ENCODE measurements at places on chromosomes 1 and 21.

DNA sequence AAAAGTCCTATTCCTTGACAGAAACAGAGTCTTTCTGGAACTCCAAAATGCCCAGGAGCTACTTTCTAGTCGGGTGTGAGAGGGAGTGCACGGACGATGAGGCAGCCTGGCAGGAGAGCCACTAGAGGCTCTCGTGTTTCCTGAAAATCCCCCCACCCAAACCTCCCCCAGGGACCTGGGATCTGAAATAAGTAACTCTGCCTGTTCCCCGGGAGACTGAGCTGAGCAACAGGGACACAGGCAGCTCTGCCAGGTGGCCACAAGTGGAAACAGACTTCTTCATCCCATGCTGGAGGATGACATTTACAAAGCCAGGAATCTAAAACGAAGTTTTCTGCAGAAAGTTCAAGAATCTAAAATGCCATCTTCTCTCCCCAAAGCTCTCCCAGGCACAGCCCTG, 77.1 kb downstream of the ITPKB start:
- no peak for DNase-seq

- DNase-seq: no peak
Observed at GRCh38 chr21:45947296-45947695, 34.3 kb upstream of the COL6A1 start.

DNA sequence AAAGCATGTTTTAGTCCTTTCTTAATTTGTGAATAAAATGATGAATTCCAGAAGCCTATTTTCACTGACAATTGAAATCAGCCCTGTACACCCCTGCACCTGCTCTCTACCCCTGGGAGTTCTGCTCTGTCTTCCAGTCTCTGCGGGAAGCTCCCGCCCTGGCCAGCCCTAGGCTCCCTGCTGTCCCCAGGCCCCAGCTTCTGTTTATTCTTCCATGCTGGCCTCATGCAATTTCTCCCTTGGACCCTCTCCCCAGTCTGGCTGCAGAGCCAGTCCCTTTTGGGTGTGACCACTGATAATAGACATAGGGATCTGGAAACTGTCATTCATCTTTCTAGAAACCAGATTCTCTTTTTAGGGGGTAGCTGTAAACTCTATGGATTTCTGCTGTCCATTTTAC, 258.6 kb downstream of the GRIK3 start:
- DNase-seq: peak; percentile 90

- DNase-seq: no peak
Observed at GRCh38 chr1:22041505-22041904, 11.0 kb upstream of the CDC42 start.

GRCh38 chr1:107820801-107821200, 144.2 kb downstream of the VAV3 start:
- no peak for DNase-seq

DNA sequence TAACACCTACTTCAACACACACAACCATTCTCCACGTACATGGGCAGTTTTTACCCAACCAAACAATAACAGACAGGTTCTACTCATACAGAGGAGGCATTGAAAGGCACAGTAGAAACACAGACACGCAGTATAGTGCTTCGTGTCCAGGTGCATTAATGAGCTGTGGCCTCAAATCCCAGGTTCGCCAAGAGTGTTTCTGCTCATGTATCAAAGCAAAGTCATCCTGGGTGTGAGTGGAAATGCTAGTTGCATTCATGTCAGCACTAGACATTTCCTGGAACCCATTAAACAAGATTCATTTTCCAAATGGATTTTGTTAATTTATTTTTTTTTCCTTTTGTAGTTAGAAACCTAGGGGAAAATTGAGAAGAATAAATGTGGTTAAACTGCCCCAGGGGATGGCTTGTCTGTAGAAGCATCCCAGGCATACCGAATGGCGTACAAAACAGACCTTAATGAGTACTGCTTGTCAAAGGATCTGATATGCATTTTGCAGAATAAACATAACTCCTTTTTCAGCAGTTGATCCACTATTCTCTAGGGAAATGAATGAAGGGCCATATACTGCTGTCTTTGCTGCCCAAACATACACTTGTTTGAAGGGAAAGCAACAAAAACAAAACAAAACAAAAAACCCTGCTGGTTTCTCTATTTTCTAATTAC, 298.6 kb upstream of the ST6GALNAC5 start:
- DNase-seq: no peak

- no peak for DNase-seq
Observed at GRCh38 chr1:110098222-110099026, 13.8 kb upstream of the UBL4B start.

DNA sequence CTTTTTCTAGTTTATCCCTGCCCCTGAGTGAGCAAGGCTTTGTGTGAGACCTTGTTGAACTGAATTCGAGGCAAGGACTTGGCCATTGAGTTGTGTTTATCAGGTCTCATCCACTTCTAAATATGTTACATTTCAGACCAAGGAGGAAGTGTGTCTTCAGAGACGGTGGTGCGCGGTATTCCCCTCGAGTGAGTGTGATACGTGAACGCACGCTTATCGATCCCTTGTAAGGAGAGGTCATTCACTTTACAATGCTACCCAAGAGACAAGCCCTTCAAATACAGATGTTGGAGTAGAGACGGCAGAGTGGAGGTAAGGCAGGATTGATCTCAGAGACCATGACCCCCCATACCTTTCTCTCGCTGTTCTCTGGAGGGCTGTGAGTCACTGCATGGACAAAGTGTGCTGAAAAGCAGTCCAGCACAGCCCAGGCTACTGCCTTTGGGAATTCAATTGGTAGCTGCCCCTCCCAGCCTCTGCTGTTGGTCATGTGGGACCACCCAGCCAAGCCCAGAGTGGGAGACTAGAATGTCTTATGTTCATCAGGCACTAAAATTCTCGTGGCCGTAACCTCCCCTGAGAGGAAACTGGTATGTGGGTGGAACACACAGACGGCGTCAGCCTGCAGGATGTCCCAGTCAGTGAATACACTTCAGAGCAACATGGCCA, 16.3 kb upstream of the MTARC1 start:
- no peak for DNase-seq

GRCh38 chr21:32702702-32703101, 25.1 kb downstream of the SYNJ1 start:
- no peak for DNase-seq

DNA sequence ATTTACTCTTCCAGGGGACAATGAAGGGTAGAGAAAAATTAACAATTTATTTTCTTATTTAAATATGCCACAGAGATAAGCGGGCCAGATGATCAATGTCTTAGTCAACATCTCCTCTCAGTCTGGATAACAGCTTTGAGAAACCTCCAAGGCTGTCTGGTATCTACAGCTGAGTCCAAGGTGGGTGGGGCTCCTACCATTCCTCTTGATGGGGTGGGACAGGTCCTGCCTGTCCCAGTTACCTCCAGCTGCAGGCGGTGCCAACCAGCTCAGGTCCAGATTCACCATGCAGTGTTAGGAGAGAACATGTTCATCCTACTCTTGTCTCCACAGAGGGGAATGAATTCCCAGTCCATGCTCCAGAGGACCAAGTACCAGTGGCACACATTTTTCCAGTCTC, 21.1 kb downstream of the CSMD2 start:
- DNase-seq: no peak

GRCh38 chr1:70383483-70383882, 27.6 kb upstream of the CTH start:
- no peak for DNase-seq

DNA sequence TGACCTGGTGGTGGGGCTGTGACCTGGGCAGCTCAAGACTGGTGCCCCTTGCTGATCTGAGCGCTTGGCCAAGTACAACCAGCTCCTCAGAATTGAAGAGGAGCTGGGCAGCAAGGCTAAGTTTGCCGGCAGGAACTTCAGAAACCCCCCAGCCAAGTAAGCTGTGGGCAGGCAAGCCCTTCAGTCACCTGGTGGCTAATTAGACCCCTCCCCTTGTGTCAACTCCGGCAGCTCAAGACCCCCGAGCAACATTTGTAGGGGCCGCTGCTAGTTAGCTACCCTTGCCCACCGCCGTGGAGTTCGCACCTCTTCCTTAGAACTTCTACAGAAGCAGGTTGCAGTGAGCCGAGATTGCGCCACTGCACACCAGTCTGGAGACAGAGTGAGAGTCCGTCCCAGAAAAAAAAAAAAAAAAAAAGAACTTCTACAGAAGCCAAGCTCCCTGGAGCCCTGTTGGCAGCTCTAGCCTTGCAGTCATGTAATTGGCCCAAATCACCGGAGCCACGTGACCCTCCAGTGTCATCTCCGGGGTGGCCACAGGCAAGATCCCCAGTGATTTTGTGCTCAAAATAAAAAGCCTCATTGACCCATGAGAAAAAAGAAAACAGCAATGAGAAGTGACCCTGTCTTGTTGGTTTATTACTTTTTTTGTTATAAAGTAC, 39.3 kb upstream of the LGALS8 start:
- no peak for DNase-seq

- no peak for DNase-seq
Observed at GRCh38 chr1:212089560-212090163, 54.1 kb downstream of the DTL start.

DNA sequence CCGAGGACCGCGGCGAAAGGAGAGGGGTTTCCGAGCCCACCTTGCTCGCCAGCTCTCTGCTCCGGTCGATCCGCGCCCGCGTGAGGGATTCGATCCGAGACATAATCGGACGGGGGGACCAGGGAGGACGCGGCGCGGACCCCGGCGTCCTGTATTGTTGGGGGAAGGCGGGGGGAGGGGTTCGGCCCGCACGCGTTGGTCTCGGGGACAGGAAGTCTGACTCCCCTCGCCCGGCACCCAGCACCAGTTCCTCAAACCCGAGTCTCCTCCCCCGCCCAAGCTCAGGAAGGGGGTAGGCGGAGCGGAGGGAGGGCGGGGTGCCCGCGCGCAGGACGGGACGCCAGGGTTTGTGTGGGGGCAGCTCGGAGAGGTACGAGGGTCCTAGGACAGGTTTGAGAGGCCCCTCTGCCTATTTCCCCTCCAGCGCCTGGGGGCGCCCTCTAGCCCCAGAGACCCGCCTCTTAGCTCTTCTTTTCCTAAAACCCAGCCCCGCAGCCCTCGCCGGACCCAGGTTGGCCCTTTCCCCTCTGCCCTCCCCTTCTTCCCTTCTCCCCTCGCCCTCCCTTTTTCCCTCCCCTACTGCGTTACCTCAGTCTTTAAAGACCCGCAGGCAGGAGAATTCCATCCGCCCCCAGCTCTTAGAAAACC, at the start of gene ARHGEF2:
Gene ARHGEF2 (minus strand): TSS at position 223 of the 648 bp plus-strand sequence. CDS start 120 bp downstream, at position 103.
- DNase-seq: peak; percentile 32

DNA sequence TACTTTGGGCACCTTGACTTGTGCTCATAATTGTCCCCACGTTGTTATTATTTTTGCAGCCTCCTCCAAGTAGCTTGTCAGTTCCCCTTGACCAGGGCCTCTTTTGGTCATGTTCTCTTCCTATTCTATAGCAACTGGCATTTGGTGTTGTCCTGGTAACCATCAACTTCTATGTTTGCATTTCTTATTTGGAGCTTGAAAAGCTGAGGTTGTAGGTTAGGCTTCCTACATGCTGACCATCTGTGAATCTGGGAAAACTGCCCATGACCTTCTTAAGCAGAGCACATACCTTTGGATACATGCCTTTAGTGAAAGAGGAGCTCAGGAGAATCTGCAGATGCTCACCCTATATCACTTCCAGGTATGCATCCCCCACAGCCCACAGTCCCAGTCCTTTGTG, 160.8 kb downstream of the HHAT start:
- no peak for DNase-seq

DNA sequence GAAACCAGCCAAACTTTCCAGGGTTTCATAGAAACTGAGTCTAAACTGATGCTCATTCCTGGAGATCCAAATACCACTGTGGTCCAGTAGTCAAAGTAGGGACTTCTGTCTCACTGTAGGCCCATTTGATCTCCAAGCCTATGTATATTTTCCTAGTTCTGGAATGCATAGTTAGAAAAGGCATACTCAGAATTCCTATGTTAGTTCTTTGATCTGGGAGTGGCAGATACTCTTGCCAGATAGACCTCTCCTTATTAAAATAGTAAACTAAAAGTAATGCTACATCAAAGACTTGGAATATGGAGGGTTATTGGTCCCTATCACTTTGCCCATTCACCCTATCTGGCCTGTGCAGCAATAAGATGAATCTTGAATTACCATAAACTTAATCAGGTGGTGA, 10.4 kb upstream of the SGIP1 start:
- DNase-seq: no peak

- DNase-seq: peak; percentile 49
Observed at GRCh38 chr1:10514490-10515235, 39.9 kb downstream of the PEX14 start.

DNA sequence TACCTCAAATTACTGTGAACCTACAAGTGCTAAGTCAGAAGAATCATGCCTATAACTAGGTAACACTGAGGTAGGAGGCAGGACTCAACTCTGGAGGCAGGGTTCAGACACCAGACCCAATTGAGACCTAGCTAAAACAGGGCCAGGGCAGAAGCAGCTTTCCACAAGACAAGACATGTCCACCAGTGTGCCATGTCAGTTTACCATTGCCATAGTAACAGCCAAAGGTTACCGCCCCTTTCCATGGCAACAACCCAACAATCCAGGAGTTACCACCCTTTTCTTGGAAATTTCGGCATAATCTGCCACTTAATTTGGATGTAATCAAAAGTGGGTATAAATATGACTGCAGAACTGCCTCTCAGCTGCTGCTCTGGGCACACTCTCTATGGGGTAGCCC, 432.3 kb downstream of the DPYD start:
- DNase-seq: no peak

DNA sequence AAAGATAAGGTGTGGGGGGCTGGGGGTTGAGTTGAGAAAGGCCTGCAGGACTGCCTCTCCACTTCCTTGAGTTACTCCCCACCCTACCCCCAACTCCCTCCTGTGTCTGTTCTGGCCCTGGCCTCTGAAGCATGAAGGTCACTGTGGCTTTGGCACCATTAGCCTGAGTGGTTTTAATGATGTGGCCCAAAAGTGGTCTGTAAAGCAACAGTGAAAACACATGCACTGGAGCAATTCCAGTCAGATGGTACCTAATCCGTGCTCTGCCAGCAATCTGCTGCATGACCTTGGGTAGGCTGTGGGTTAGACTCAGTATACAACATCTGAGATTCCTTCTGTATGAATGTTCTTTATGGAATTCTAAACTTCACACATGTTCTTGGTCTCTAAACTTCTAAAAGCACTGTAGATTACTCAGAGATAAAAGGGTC, 86.5 kb upstream of the ATP1A1 start:
- no peak for DNase-seq

- DNase-seq: no peak
Observed at GRCh38 chr1:33234588-33234990, 21.7 kb upstream of the ZNF362 start.

DNA sequence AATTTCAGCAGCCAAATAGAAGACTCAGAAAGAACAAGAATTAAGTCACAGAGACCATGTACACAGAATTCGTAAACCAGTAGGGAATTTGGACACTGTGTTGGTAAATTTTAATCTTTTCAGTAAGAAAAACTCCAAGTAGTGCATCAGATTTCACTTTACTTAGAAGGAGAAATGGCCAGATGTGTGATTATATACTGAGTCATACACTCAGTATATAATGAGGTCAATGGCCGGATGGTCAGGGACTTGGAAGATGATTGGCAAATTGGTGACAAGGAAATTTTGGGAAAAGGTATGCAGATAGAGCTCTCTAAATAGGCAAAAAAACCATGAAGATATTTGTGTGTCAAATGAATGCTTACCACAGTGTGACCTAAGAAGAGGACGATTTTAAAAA, 399.8 kb upstream of the LRRC7 start:
- DNase-seq: no peak

GRCh38 chr1:150406483-150406882, 42.5 kb downstream of the RPRD2 start:
- DNase-seq: no peak

Data from COR-L47 (cell line).